ENCODE measurements at places on chromosomes 7 and 10.

GRCh38 chr10:32004161-32004591 is 52.0 kb downstream of the KIF5B start:
- peak; percentile 20 for DNase-seq

- DNase-seq = no peak
Observed at GRCh38 chr7:45685619-45686240, 111.6 kb downstream of the ADCY1 start.

DNA sequence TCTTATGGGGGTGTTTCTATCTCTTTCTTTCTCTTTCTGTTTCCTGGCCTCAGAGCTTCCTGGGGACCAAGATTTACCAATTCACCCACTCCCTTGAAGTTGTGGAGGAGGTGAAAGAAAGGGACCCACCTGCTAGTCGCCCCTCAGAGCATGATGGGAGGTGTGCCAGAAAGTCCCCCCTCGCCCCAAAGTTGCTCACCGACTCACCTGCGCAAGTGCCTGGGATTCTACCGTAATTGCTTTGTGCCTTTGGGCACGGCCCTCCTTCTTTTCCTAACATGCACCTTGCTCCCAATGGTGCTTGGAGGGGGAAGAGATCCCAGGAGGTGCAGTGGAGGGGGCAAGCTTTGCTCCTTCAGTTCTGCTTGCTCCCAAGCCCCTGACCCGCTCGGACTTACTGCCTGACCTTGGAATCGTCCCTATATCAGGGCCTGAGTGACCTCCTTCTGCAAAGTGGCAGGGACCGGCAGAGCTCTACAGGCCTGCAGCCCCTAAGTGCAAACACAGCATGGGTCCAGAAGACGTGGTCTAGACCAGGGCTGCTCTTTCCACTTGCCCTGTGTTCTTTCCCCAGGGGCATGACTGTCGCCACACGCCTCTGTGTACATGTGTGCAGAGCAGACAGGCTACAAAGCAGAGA is 12.2 kb downstream of the AQP1 start:
- DNase-seq = no peak

DNA sequence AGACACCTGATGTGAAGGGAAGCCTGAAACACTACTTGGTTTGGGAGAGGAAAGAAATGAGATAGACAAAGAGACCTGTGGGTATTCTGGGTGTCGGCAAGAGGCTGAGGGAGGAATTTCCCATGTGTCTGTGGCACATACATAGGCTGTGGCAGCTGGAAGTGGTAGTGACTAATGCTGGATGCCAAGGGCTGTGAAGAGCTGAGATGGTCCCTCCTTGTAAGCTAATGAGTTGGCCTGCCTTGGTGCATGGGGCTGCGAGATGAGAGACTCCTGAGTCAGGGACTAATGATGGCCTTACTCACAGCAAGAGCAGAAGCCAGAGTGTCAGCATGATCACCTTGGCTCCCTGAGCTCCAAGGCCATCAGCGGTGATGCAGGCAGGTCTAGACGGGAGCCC is 119.0 kb upstream of the EEPD1 start:
- DNase-seq = peak; percentile 97

- peak; percentile 97 for DNase-seq
Observed at GRCh38 chr10:24465124-24465874, 256.4 kb downstream of the KIAA1217 start.

DNA sequence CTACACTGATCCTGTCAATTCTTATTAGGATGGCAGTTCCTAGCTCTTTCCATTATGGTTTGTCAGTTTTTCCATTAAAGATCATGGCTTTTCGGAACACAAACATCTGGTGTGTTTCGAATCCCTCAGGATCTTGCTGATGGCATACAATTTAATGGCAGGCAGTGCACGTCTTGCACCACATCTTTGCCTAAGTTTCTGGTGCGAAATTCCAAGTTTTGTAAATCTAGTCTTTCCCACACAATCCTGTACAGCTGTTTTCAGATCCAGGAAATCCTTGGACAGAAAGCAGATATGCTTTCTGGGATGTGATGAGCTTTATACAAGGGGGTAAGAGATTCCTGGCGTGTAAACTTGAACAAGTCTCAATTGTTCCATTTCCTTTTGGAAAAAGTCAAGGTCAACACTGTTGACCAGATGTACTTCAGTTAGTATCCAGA is 224.3 kb upstream of the PHYHIPL start:
- DNase-seq = no peak

DNA sequence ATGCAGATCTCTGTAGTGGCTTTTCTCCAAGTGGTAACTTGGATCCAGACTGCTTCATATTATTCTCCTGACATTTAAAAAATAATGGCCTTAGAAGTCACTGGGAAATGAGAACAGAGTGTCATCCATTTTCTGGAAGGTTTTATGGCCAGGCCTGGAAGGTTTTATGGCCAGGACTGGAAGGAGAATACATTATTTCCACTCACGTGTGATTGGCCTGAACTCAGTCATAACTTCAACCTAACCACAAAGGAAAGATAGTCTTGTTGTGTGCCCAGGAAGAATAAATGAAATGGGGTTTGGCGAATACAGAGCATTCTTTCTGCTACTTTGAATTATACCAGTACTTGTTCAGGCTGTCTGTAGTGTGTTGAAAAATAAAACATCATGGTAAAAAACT is 360.9 kb downstream of the GPAM start:
- no peak for DNase-seq

GRCh38 chr7:89049043-89049442 is 253.5 kb upstream of the TEX47 start:
- DNase-seq = no peak

DNA sequence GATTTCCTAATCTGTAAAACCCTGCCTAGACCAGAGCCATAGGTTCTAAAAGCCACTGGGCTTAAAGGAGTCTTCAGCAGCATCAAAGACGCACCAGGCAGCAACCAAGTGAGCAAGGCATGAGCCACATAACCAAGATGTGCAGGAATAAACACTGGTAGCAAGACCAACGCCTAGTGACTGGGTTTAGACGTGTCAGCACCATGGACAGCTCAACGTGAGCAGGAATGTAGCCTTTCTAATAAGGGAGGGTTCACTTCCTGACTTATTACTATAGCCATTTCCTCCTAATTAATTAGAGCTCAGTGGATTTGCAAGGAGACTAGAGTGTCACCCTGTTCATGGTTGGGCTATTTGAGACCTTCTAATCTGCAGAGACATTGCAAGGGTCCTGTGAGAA is 223.7 kb downstream of the LHFPL3 start:
- peak; percentile 7 for DNase-seq

DNA sequence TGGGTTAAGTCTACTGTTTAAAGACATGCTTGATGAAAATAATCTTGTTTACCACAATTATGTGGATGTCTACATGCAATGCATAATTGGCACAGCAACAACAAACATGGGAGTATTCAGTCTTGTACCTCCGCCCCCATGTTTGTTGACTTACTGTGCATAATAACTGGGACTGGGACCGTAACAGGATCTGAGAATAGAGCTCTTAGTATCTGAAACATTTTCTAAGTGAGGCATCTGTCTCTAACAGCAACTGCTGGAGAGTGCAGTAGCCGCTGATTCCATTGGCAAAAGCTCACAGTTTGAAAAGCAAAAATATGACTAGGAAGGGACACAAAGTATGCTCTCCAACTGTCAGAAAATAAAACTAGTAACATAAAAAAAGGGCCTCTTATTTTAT is 61.6 kb downstream of the ENO4 start:
- DNase-seq = no peak
